ENCODE measurements at places on chromosomes 12 and 14.
A peak's percentile ranks its signal among the peaks of the same experiment; 100 is the strongest.

- no peak for DNase-seq
Measured at GRCh38 chr14:31927348-31927832, 149.7 kb upstream of the ARHGAP5 start.

DNA sequence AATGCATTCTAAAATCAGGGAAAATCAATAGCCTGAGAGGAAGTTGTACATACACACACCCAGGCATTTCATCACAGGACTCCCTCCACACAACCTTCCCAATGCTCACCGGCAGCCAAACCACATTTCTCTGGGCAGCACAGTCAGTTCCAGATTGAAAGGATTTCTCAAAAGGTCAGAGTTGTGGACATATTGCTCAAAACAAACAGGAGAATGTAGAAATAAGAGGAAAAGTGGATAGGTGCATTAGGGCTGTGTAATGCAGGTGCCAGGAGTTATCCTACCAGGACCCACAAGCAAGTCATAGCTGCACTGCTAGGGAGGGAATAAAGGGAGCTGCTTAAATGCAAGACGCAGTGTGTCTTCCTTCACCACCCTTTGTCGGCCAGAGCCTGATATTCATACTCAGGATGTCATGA is 62.9 kb downstream of the GCH1 start:
- DNase-seq: peak; percentile 79

- no peak for DNase-seq
Measured at GRCh38 chr12:66694666-66695613, 16.1 kb upstream of the GRIP1 start.

- DNase-seq: no peak
Measured at GRCh38 chr12:125738211-125738610, 673.0 kb downstream of the AACS start.

GRCh38 chr12:113184098-113184899 is 979 bp downstream of the DDX54 start:
- DNase-seq: peak; percentile 83

GRCh38 chr14:67582061-67582460 is 18.0 kb downstream of the PIGH start:
- DNase-seq: no peak
